Effector memory CD4-positive, alpha-beta T cell (primary cell): ENCODE measurements at places on chromosomes 2 and 18.

DNA sequence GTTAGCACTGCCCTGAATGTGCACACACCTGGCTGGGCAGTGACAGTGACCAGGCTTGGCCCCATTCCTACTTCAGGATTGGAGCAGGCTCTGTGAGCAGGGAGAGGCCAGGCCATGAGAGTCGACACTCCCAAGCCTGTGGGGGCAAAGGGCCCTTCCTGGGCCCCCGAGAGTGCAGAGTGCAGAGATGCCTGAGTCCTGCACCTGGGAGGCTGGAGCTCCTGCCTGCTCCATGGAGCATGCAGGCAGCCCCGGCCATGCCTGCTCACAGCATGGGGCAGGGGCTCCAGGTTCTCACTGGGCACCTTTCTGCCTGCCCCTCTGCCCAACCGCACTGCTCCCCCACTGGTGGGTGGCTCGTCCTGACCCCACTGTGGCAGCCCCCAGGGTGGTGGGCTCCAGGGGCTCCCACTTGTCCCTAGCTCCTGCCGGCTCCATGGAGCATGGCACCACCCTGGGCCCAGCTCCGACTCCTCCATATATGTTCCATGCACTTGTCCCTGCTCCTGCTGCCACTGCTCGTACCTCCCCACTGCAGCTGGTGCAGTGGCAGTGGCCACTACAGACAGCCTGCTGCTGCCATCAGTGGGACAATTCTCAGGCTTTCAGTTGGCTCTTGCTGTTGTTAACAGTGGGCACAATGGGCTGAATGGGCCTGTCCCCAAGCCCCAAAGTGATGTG lies 282.0 kb downstream of the RPRM start:
- DNase-seq, result no peak

DNA sequence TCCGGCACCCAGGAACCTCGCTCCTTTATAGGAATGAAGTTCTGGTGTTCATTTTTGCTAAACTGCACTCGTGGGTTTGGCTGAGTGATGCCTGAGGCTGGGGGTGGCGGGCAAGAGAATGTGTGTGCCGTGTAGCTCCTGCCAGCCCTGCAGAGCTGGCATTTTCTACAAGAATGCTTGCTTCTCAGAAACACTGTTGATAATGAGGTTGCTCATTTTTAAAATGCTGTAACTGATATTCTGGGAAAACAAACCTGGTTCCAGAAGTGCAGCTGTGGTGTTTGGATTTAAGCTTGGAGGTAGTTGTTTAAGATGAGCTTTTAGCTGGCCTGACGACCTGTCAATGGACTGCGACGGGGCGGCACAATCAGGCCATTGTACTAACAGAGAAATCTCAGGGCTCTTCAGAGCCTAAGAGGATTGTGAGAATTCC lies 511.9 kb upstream of the TNP1 start:
- no peak for DNase-seq

GRCh38 chr2:180555391-180555965 lies 424.9 kb upstream of the UBE2E3 start:
- no peak for DNase-seq

GRCh38 chr2:44663471-44664073 lies 277.9 kb upstream of the SIX3 start:
- no peak for DNase-seq

GRCh38 chr2:10135296-10136089 lies 13.0 kb downstream of the RRM2 start:
- no peak for DNase-seq

DNA sequence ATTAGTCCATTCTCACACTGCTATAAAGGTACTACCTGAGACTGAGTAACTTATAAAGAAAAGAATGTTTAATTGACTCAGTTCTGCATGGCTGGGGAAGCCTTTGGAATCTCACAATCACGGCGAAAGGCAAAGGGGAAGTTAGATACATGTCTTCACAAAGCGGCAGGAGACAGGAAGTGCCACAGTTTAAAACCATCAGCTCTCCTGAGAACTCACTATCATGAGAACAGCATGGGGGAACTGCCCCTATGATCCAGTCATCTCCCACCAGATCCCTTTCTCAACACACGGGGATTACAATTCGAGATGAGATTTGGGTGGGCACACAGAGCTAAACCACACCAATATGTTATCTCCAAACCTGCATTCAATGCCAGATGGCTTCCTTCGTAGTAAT lies 716.1 kb downstream of the DCC start:
- DNase-seq, result no peak

DNA sequence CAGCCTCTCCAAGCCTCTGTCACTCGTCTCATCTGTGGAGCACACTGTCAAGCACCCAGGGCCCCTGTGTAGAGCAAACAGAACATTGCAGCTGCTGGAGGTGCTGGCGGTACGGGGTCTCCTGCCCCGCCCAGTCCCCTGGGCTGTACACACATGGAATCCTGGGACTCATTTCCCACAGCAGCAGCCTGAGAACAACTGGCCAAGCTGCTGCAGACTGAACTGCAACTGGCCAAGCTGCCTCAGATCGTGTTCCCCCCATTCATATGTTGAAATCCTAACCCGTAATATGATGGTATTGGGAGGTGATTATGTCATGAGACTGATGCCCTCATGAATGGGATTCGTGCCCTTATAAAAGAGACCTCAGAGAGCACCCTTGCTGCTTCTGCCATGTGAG lies 130.5 kb downstream of the NCK2 start:
- DNase-seq, result no peak

DNA sequence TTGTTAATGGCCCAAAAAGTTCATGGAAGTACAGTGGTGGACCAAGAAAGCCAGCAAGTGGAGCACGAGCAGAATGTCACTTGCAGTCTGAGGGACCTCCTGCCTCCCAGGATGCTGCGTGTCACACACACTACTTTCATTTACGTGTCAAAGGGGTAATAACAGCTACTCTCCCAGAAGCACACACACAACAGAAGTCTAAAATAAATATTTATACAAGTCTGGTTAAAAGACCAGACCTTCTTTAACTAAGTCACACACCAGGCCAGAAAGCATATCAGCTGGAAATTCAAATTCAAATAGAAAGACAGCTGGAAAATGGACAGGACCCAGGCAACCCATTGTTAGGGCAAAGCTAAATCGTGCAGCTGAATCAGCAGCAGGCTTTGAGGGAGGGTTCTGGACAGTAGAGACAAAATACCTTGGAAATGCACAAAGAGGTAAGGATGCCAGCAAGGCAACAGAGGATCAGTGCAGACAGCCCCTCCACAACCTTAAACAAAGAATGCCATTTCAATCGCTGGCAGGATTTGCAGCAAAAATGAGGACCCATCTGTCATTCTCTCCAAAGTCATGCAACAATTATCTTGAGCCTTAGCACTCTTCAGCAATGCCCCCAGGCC lies 160.5 kb downstream of the TMEM163 start:
- no peak for DNase-seq

- no peak for DNase-seq
Observed at GRCh38 chr18:37285825-37286224, 279.8 kb downstream of the CELF4 start.

- DNase-seq, result no peak
Observed at GRCh38 chr18:72840109-72840508, 27.7 kb downstream of the NETO1 start.

- DNase-seq, result no peak
Observed at GRCh38 chr2:75074708-75075107, 116.3 kb downstream of the POLE4 start.

GRCh38 chr2:158045362-158045761 lies 56.3 kb upstream of the UPP2 start:
- DNase-seq, result no peak

DNA sequence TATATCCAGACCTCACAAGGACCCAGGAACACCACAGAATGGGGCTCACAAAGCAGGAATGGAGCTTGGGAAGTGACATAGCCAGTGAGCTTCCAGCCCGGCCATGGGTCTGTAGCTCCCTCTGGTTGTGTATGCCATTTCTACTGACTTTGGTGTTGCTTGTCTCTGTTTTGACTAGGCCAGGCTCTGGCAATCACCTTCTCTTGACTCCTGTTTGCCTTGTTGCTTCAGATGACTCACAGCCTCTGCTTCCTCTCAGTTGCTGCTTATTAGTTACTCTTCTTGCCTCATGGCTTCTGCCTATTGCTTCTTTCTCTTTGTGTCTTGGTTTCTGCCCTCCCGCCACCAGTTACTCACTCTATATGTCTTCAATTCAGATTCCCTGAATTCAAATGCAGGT lies 15.8 kb upstream of the IER3IP1 start:
- DNase-seq, result no peak

DNA sequence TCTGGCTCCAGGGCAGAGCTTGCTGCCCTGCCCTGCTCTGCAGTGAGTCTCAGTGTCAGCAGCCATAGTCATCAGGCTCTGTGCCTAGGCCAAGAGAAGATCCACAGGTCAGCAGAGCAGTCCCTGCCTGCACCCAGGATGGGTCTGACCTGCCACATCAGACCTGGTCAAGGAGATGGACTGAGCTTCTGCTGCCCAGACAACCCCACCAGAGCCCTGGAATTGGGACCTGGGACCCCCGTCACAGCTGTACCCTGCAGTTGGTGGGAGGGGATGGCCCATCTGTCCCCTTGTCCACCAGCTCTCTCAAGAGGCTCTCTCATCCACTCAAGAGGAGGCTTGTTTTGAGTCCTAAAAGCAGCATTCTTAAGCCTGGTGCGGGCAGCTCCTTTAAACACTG lies 142.6 kb downstream of the TFCP2L1 start:
- no peak for DNase-seq

DNA sequence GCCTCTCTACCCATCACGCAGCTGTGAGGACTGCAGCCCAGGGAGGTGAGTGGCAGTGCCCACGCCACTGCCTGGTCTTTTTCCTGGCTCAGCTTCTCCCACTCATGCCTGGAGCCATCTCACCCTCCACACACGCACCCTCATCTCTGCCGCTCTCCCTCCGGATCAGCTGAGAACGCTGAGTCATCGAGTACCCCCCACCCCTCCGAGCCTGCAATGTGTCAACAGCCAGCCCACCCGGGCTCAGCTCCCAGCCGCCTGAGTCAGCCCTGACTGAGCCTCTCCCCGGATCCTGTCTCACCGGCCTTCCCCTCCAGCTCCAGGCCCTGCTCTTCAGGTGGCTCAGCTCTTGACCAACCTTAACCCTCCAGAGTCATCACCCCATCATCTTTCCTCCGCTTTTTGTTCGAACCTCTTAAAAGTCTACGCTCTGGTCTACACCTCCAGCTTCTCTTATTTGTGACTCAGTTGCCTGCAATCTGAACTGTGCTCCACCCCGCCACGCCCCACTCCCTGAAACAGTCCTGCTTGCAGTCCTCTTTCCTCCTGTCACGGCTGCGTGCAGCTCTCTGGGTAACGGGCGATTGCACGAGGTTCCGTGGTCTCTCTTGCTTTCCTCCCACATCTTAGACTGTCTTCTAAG lies 94.4 kb upstream of the ASAP2 start:
- no peak for DNase-seq

GRCh38 chr2:55618275-55619055 lies 1.0 kb upstream of the PPP4R3B start:
- DNase-seq, result peak; percentile 16

DNA sequence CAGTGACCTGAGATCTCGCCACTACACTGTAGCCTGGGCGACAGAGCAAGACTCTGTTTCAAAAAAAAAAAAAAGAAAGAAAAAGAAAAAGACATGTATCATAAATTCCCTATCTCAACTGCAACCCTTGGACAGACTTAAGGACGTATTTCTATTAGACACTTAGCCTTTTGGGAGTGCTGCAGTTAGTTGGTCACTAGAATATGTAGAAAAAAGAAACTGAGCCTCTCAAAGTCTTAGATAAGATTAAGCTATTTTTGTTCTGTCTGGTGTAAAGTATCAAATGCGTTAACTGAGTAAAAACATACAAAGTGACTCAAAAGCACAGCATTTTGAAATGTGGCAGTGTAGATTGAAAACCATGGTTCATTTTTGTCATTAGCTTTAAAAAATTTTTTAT lies 7.3 kb downstream of the NBEAL1 start:
- DNase-seq, result no peak

DNA sequence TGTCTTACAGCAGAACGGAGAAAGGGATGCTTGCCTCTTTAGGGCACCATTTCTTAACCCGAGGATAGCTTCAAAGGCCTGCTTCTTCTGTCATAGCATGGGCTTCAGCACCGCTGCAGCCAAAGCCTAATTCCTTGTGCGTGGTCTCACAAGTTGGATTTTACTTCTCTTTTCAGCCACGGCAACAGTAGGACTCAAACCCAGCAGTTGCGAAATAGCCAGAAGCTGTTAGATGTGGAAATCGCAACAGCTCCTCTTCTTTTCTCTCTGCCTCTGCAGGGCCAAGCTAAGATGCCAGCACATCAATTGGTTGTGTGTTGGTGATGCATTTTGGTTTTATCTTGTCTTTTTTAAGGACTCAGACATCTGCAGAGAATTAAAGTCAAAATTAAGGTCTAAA lies 3.1 kb downstream of the NRXN1 start:
- no peak for DNase-seq

- DNase-seq, result no peak
Observed at GRCh38 chr2:11796190-11797171, 50.0 kb downstream of the LPIN1 start.

- DNase-seq, result no peak
Observed at GRCh38 chr2:20514596-20515269, 67.9 kb downstream of the RHOB start.
